ENCODE measurements at places on chromosomes 1 and 21.

DNA sequence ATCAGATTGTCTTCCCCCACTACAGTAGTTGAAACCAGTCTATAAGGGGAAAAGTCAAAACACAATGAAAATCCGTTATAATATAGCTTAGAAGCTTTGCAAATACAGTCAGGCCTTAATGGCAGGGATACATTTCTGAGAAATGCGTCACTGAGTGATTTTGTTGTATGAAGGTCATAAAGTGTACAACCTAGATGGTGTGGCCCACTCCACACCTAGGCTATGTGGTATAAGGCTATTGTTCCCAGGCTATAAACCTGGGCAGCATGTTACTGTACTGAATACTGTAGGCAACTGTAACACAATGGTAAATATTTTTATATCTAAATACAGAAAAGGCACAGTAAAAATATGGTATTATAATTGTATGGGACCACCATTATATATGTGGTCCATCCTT, 188.0 kb upstream of the L1TD1 start:
- DNase-seq, result no peak

- no peak for DNase-seq
Measured at GRCh38 chr1:57137980-57138379, 172.2 kb upstream of the C8B start.

GRCh38 chr1:66489972-66490601, 43.9 kb upstream of the SGIP1 start:
- no peak for DNase-seq

DNA sequence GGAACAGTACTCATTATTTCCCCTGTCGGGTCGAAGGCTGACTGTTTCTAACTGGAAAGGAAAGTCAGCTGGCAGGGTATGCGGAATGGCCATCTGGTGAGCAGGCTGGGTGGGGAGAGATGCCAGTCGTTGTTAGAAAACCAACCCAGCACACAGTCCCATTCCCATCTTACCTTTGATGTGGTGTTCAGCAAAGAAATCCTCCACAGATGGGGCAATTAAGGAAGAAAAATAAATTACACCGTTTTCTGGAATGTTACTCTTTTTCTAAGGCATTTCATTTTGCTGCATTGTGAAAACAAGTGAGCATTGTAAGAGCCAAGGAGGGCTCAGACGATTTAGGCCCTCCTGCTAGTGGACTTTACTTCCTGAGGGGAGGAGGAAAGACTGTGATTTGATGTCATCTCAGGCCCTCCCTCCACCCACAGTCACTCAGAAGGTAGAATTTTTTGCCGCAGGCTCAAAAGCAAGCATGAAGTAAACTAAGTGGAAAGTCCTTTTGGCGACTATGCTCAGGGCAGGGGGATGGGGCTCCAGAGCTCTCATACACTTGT, at the start of gene SLC16A4:
Gene SLC16A4, minus strand, starts transcription at position 335 of the 554 bp plus-strand sequence. CDS start 1,703 bp downstream, outside the sequence.
- DNase-seq, result peak; percentile 54

- DNase-seq, result no peak
Measured at GRCh38 chr1:161838885-161839284, 72.8 kb downstream of the ATF6 start.
